SW 1271 (cell line): ENCODE measurements at places on chromosomes 1 and 21.

- DNase-seq, result no peak
These were observed 108.2 kb downstream of the CLEC20A start for GRCh38 chr1:178388418-178389145.

GRCh38 chr21:32612999-32613337, 791 bp upstream of the CFAP298 start:
- DNase-seq, result no peak

GRCh38 chr1:68168545-68169171, 63.7 kb downstream of the WLS start:
- DNase-seq, result no peak

- peak; percentile 11 for DNase-seq
These were observed 4.1 kb downstream of the KRTAP13-4 start for GRCh38 chr21:30434033-30434631.
